Fibroblast of upper back skin (primary cell): ENCODE measurements at places on chromosomes 12 and 14.

GRCh38 chr12:44248436-44248835, 412.6 kb downstream of the TMEM117 start:
- DNase-seq, result no peak

- no peak for DNase-seq
These were observed 119.4 kb downstream of the SRGAP1 start for GRCh38 chr12:63963868-63964267.

DNA sequence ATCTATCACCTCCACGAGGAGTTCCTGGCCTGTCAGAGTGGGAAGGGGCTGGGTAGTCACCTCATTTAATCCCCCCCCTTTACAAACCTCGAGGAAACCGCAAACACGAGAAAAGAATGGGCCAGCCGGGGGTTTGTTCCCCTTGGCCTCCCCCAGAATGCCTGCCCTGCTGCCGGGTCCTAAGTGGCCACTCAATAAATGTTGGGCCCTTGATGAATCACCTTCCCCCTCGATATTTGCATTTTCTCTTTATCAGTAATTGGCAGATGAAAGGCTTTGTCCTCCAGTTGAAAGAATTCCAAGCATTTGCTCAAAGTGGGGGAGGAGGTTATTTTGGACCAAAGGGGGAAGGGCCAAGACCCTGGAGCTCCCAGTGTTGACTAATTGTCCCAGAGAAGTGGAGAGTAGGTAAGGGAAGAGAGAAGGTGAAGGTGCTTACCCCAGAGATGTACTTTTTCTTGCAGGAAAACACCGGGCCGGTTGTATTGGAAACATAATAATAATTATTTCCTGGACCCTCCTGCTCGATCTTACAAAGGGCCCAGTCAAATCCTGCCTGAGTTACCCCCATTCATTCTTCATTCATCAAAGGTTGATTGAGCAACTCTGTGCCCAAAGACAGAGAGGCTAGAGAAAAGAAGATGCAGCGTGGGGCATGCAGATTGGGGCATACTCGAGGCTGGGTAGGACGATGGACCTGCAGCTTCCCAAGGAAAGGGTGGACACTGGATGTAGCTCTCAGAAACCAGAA, 1.9 kb upstream of the KDM2B start:
- peak; percentile 49 for DNase-seq

DNA sequence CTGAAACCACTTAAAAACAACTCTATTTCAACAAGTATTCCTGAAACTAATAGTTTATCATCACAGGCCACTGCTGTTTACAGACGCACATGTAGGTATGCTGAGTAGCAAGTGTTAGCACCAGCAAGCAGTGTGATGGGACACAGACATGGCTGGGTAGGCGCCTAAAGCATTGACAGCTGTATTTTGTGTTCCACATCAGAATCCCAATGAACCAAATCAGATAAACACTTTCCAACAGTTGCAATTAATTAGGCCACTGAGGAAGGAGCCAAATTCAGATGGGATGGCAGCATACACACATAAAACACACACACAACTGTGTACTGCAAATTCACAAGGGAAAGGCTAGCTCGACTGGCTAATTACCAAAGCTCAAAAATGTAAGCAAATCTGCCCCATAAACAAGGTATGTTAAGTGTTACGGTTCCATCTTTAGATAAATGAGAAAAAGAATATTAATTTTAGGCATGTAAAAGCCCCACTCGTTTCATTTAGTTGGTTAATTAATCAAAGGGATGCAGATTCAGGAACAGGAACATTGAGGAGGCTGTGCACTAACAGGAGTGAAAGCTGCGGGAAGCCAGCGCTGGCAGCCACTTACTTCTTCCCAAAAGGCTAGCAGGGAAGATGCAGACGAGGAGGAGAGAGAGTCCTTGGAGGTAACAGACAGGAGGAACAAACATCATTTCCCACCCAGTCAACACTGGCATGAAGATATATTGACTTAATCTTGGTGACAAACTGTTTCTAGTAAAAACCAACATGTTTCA, 33.4 kb downstream of the AMN start:
- DNase-seq, result no peak

GRCh38 chr14:31307198-31307597, 99.6 kb upstream of the HECTD1 start:
- no peak for DNase-seq

DNA sequence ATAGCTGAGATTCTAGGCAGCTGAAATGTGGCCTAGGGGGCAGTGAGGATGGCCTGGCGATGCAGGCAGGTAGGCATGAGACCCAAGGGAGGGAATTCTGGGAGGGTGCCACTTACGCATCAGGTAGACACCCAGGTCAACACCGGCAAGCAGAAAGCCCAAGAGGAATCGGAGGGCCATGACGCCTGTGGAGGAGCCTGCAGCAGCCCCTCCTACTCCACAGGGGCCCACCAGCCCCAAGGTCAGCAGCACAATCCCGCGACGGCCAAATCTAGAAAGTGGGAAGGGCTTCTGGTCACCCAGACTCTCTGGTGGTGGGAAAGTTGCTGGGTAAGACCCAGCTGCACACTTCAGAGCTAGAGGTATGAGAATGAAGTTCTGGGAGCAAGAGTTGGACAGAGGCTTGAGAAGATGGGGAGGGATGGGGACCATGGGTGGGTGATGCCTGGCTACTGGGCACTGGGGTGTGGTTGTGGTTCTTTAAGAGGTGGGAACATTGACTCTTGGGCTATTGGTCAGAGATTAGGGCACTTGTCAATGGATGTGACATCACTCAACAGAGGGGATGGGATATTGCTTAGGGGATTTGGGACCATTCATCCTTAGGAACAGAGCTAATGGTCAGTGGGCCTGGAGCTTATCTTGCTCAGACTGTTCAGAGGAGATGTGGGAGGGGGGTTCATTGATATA, 3.4 kb downstream of the SLC22A17 start:
- no peak for DNase-seq

- peak; percentile 25 for DNase-seq
These were observed at the start of gene RAB15 for GRCh38 chr14:64971943-64972791. RAB15 (minus strand) TSS chr14:64972336; CDS start chr14:64972076, 260 bp downstream.

DNA sequence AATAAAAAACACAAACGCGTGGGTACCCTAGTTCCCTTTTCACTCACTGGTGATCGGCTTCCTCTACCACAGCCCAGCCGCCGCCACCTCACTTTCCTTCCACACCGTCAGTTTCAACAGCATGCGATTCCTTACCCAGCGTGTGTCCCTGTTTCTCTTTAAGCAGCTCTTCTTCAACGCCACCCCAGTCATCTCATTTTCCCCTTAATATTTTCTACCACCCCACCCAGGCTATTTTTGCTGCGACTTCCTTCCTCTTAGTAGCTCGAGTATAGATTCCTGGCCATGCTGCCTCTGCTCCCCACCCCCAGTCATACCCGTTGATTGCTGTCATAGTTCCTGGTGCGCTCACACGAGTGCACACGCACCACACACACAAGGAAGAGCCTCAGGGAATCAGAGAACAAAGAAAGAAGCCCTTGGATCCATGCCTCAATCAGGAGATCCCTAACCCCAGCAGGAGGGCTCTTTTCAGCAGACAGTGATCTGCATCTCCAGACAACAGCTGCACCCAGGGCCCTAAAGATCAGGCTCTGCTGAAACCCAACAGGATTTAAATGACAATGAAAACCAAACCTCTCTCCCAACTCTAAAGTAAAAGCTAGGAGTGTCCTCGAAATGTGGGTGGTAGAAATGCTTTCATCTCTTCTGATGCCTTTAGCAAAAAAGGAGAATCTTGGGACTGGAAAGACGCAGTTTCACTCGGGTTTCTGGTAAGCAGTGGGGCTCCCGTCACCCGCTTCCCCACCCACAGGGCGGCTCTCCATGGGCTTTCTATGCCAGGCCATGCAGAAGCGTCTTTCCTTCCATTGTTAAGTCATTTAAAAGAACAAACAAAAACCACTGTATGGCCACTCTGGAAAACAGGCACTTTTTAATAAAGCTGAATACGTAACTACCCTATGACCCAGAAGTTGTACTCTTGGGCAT, 23.8 kb downstream of the VPS37B start:
- peak; percentile 92 for DNase-seq

GRCh38 chr12:2082321-2082720, 29.5 kb downstream of the CACNA1C start:
- no peak for DNase-seq

GRCh38 chr14:93780813-93781400, 7.4 kb downstream of the PRIMA1 start:
- no peak for DNase-seq

GRCh38 chr12:24797901-24798300, 151.0 kb downstream of the BCAT1 start:
- DNase-seq, result no peak
